AG04449 (cell line): ENCODE measurements at places on chromosomes 2 and 18.
A peak's percentile ranks its signal among the peaks of the same experiment; 100 is the strongest.

DNA sequence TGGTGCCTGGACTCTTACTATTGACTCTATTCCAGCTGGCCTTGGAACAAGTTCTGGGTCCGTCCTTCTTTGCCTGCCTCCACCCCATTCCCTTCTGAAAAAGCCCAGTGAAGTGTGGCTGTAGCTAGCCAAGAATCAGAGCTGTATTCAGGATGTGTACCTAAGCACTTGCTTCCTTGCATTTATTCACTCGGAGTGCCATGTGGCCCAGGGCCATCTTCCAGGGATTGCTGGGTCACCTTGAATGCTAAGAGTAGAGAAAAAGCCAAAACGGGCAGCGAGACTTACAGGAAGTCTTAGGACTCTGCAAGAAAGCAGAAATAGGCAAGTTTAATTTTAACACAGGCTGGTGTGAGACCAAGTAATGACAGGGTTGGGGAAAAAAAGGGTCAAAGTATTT is 4.1 kb downstream of the ITGA6 start:
- no peak for DNase-seq

DNA sequence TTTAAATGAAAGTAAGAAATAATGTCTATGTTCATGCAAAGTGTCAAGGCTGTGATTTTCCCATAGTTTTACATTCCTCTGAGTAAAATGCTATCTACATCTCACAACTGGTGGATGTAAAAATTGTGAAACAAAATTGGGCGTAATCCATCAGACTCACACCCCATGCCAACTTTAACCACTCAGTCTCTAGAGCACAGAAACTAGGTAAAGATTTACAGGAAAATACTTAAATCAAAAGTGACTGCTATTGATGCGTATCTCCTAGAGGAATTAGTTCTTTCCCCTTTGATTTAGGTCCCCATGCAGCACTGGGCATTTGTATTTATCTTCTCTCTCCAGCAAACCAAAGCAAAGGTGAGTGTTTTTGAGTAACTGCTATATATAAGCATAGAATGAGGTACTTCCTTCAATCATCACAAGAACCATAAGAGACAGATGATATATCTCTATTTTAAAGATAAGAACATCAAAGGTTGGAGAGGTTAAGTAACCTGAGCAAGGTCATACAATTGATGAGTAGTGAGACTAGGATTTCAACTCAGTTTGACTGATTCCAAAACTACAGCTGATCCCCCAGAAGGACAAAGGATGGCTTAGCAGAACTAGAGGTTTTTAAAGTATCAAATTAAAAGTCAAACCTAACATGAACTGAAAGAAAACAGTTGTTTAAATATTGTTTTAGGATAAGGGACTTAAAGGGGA is 594.0 kb upstream of the ACVR2A start:
- no peak for DNase-seq

DNA sequence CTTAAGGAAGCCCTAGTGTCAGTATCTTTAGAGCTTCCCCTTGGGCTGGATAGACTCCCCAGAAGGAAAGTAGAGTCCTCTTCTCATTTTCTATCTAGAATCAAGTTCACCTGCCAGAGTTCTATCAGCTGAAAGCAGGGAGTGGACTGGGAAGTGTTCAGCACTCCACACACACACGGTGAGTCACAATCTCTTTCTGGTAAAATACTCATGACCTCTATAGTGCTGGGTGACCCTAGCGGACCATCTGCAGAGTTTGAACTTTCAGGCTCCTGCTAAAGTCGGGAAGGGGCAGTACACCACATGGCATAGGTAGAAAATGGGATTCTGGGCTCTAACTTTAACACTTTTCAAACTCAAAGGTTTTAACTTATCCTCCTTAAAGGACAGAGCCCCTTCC is 43.3 kb downstream of the SAP130 start:
- DNase-seq: no peak

- no peak for DNase-seq
These were observed 42.9 kb downstream of the DOK1 start for GRCh38 chr2:74597410-74597809.

- DNase-seq: no peak
These were observed 159.1 kb upstream of the ALPP start for GRCh38 chr2:232219496-232219870.

- DNase-seq: no peak
These were observed 15.7 kb downstream of the ZFP36L2 start for GRCh38 chr2:43210467-43211303.

GRCh38 chr2:142722569-142722968 is 154.9 kb upstream of the KYNU start:
- DNase-seq: no peak

DNA sequence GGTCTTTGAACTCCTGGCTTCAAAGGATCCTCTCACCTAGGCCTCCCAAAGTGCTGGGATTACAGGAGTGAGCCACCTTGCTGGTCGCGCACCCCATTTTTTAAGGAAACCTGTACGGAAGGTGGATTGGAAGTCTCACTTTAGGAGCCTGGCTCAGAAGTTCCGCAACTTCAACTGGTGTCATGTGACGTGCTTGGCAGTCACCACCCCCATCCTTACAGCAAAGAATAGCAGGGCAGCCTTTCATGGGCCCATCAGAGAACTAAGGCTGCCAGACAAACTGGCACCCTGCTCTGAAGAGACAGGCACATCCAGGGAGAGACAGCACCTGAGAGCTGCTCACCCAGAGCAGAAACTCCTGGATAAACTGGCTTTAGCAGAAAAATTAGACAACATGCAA is 3.3 kb upstream of the SLC66A2 start:
- no peak for DNase-seq

DNA sequence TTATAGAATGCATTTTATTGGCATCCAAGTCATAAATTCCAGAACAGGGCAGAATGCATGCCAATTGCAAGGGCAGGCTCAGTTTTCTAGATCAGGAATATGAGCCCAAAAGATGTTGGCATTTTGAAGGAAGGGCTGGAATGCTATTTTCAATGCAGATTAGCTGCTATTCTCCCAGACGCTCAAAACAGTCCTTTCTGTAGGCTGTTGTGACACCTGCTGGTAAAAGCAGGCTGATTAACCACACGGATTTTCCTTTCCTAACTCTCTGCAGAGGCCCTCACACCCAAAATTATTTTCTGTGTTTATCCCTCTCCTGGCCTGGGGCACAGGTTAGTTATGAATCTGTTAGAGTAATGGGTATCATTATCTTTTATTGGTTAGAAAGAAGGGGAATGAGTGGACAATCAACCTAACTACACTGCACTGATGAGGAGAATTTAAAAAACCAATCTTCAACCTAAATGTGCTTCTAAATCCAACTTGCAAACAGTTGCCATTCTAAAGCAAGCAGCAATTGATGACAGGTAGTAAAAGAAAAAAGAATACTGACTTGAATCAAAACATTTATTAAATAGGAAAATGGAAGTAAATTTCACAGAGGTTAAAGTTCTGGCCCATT is 94.0 kb downstream of the PLA2R1 start:
- no peak for DNase-seq

DNA sequence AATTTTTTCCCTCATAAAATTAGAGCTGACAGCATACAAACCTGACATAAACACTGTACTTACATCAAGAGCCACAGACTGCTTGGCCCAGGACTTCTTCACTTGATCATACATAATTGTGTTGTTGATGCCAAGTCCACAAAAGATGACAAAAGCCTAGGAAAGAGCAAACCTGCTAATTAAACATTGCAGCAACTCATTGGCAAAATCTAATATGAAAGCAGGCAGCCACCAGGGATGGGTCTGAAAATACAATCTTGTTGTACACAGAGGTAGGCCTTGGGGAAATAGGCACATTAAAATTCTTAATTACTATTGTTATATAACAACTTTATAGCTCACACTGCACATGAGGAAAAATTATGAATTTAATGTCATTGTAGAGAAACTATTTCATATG is 255.8 kb downstream of the PDE11A start:
- no peak for DNase-seq

GRCh38 chr2:199465988-199466691 is 8.4 kb upstream of the SATB2 start:
- DNase-seq: no peak

DNA sequence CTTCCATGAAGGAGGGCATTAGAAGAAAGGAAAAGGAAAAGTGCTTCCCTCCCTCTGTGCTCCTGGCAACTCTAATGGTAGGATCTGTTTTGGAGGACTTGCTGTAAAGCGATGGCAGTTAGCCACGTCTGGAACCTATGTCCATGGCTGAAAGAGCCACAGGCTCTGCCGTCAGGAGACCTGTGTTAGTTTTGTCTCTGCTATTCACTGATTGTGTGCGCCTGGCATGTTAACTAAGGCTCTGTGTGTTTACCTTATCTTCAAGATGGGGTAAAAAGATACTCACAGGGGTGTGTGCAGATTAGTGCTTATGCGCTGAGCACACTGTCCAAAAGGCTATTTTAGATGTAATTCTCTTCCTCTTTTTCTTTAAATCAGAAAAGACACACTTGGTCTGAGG is 109.8 kb upstream of the LTBP1 start:
- no peak for DNase-seq

DNA sequence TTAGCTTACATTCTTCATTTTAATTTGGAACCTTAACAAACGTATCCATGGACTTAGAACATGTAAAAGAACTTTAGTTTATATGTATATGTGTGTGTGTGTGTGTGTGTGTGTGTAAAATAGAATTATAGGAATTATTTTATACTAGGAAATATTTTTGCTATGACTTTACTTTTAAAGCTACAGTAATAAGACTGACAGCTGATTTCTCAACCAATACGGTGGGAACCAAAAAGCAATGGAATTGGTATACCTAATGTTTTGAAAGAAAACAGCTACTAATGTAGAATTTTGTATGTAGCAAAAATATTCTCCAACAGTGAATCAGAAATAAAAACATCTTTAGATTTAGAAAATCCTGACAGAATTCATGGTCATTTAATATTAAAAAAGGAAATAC is 146.5 kb upstream of the ARL4C start:
- DNase-seq: no peak

- DNase-seq: no peak
These were observed 13.5 kb downstream of the CAVIN2 start for GRCh38 chr2:191833356-191833755.

DNA sequence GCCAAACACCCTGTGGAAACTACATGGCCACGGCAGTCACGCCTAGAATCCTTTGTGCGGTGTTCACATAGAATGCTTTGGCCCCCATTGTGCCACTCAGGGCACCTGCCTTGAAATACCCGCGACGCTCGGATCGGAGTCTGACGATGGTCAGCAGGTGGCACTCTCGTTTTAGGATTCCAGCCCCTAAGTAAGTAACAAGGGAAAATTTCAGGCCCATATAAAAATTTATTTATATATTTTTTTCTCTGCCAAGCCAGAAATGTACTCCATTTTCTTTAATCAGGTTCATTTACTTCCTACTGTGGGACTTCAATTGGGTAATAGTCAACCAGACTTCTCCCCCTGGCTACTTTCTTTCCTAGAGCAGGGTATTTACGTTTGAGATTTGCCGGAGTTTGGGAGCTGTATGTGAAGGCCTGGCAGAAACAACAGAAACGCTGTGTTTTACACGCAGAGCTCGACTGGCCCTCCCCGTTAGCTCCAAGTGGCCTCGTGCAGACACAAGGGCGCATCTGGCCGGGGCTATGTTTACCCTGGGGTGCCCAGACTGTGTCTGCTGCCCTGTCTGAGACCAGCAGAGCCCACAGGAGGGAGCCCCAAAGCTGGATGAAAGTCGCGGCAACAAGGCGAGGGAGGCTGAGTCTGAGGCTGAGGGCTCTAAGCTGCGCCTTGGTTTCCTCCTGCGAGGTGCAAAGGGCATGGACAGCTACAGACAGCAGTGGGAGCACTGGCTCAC is 41.6 kb downstream of the LRRC30 start:
- DNase-seq: no peak

GRCh38 chr2:13046557-13047165 is 329.9 kb downstream of the TRIB2 start:
- DNase-seq: no peak

- DNase-seq: peak; percentile 14
These were observed 17.2 kb downstream of the IFIH1 start for GRCh38 chr2:162301151-162301804.

- no peak for DNase-seq
These were observed 50.6 kb downstream of the BMPR2 start for GRCh38 chr2:202426751-202427150.

DNA sequence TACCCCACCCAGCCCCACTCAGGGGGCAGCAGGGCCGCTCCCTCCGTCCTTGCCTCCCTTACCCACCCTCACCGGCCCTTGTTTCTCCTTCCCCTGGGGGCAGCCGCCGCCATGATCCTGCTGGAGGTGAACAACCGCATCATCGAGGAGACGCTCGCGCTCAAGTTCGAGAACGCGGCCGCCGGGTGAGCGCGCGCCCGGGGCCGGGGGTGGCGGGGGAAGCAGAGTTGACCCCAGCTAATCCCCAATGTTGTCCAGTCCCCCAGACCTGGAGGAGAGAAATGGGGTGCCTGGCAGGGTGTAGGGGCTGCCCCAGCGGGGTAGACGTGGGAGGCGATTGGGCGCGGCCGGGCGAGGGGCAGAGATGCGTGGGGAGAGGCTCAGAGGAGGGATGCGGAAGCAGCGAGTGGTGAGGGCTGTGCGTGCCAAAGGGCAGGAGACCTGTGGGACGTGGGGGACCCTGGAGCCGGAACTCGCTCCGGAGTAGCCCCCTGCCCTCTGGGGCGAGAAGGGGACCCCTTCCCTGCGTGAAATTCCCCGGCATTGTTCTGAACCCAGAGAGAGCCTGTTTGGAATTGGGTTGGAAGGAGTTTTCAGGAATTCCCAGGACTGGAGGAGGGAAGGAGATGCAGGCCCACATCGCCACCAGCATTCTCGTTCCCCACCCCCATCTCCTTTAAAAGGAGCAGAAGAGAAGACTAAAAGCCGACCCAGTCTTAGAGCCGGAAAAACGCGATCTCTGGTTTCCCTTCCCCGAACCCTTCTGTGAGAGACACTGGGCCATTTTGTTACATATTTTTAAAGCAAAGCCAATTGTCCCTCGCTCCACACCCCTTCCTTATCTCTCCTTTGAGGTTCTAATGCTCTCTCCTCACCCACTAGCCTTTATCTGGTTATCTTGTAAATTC is 625 bp downstream of the ARPC2 start:
- DNase-seq: no peak

- DNase-seq: no peak
These were observed 13.4 kb upstream of the HRH4 start for GRCh38 chr18:24446953-24447538.

DNA sequence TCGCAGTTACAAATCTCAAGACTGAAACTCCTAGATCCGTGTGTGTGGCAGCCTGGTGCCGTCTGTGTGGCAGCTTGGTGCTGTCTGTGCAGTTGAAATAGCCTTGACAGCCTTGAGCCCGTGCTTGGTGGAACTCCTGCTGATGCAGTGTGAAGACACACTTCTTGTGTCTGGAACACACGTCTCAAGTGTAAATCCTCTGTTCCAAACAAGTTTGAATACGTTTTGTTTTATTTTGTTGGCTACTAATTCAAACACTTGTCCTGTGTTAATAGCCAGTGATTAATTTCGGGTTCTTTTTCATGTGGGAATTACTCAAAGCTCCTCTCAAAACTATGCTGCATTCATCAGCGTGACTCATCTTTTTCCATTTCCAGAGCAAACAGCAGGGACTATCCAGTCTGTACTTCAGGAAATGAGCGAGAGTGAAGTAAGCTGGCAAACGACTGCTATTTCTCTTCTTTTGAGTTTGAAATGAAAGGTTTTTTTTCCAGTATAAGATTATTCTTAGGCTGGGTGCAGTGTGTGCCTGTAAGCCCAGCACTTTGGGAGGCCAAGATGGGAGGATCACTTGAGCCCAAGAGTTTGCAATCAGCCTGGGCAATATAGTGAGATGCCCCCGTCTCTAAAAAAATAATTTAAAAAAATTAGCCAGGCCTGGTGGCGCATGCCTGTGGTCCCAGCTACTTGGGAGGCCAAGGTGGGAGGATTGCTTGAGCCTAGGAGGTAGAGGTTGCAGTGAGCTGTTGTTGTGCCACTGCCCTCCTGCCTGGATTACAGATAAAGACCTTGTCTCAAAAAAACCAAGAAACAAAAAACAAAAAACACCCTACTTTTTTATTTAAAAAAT is 152.9 kb downstream of the SPP2 start:
- peak; percentile 75 for DNase-seq
